Naive thymus-derived CD4-positive, alpha-beta T cell (primary cell): ENCODE measurements at places on chromosomes 1 and 21.

DNA sequence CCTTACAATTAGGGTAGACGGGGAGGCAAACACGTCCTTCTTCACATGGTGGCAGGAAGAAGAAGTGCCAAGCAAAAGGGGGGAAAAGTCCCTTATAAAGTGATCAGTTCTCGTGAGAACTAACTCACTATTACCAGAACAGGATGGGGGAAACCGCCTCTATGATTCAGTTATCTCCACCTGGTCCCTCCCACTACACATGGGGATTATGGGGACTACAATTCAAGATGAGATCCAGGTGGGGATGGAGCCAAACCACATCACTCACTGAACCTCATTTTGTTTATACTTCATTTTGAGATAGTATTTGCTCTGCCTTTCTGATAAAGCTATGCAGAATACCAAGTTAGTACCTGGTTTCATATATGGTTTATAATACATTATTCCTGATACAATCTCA is 26.5 kb downstream of the APP start:
- DNase-seq: no peak

DNA sequence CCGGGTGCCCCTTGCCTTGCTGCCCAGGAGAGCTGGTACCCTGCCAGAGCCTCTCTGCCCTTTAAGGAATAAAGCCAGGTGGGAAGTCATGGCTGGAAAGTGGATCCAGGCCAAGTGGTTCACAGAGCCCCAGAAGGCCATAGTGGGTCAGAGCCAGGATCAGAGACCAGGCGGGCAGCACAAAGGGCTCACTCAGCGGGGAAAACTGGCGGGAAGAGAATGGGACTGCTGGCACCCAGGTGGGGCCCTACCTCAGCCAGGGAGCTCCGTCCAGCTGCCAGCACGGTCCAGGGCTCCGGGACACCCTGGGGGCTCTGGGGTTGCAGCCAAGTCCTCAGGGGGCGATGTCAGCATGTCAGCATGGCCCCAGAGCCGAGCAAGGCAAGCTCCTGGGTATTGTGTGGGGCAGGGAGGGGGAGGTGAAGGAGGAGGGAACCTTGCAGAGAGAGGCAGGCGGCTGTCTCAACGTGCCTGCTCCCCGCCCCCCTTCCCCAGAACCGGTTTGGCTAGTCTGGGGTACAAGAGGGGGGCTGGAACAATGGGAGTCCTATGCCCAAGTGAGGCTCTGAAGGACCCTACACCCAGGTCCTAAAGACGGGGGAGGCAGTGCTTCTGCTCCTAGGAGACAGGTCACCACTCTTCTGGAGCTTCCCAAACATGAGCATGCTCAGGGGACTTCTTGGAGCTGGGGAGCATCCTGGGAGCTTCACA is at the start of gene ARHGEF19:
Gene ARHGEF19, minus strand, starts transcription at position 402 of the 711 bp plus-strand sequence. CDS start 3,598 bp downstream, outside the sequence.
- no peak for DNase-seq

DNA sequence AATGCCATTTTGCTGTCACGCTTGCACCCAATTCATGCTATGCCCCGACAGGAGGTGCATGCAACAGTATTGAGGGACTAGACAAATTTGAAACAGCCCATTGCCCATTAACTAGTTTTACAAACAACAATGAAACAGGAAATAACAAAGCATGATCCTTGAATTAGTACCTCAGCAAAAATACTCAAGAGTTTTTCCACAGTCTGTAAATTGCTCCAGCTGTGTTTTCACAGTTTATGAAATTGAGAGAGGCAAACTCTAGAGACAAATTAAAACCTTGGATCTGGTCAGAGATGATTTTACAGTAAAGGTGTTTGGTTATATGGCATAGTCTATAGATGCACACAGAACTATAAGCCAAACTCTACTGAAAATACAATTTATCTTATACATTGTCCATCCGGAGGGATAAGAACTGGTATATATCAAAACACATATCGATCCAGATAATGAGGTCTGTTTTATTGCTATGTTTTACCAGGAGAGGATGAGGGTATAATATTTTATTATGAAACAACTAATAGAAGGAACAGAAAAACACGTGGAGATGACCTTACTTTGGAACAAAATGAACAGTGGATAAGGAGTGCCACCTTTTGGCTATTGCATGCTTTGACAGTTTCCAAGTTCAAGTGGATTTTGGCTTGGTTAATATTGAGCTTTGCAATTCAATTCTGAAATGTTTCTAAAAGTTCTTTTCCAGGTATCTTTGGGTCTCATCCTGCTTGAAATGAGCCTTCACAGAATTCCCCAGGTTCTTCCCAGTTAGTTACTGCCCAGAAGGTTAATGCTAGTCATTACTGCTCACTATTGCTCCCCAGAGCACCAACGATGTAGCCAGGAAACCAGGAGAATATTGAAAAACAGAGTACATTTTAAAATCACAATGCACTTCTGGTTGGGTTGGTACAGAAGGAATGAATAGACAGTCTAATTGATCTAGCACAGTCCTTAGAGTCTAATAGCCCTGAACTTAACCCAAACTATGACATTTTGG is 45.7 kb downstream of the ZC3H11B start:
- DNase-seq: no peak

- DNase-seq: no peak
Observed at GRCh38 chr1:219020386-219020785, 153.3 kb upstream of the LYPLAL1 start.

GRCh38 chr1:211371406-211372105 is 44.9 kb downstream of the TRAF5 start:
- DNase-seq: no peak
